Adrenal gland (tissue), 19 donors: ENCODE measurements at places on chromosomes 2 and 18. TPM values are rescaled to one million over a fixed set of nuclear protein-coding genes. Genes with fewer than 3 reads are reported as not detected.

DNA sequence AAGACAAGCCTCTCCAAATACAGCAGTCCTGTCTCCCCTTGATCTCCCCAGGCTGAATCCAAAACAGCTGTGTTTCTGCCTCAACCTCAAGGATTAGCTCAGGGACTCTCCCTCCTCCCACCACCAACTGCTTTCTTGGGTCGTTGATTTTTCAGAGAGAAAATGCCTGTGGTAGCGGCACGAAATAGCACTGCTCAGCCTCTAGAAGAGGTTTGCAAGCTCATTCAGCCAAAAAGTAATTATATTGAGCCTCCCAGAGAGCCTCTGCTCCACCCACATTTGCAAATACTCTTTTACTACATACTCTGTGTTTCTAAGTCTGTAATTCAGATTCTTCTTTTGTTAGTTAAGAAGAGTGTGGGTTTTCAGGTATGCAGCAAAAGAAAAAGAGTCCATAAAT is 396.4 kb upstream of the TNP1 start:
- H3K27ac ChIP-seq = no peak overlapping the region
- H3K4me1 ChIP-seq = no peaks in the 10 kb centered on the region
- no peak for DNase-seq
- no peaks in the 10 kb centered on the region for H3K36me3 ChIP-seq

Gene YIPF4
- total RNA-seq = 39.4 TPM

Gene GPR155
- 12.0 TPM for total RNA-seq

DNA sequence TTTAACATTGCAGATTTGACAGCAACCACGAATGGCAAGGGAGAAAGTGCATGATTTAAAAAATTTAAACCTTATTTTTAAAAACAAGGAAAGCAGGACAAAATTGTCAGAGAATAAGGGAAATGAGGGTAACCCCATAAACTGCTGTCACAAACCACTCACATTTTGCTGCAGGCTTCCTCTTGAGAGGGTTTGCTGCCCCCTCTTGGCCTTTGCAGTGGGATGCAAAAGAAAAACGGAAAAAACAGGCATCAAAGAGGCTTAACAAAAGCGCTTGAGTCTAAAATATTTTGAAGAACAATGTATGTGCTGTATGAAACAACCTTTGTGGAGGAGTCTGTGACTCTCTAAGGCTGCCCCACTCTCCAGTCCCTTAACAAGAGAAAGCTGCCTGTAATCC is 91.6 kb downstream of the TMX3 start:
- H3K27me3 ChIP-seq = no peaks in the 10 kb centered on the region
- DNase-seq = peak; percentile 70
- no peak overlapping the region for H3K4me3 ChIP-seq
- H3K36me3 ChIP-seq = no peaks in the 10 kb centered on the region

Gene ANO7
- 5.1 TPM for total RNA-seq

GRCh38 chr18:23203891-23204432 is 68.7 kb downstream of the CABLES1 start:
- DNase-seq = no peak
- no peaks in the 10 kb centered on the region for H3K36me3 ChIP-seq
- no peaks in the 10 kb centered on the region for H3K4me1 ChIP-seq
- H3K27ac ChIP-seq = no peak overlapping the region

DNA sequence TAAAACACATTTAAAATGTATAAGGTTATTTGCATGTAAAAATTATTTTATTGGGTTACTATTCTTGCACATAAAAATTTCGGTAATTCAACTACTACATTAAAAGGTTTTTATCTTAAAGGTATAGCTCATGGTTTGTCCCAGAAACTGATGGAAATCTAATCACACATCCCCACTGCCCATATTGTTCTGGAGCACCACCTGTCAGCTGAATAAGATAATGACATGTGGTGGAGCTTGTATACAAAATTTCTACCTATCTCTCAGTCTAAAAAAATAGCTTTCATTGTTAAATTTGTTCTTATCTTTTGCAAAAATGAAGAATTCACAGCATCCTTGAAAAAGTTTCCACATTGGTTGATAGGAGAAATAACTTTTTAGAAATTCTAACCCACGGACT is 18.3 kb downstream of the ERBB4 start:
- no peaks in the 10 kb centered on the region for H3K36me3 ChIP-seq
- H3K4me1 ChIP-seq = no peaks in the 10 kb centered on the region
- H3K27ac ChIP-seq = no peak overlapping the region
- no peak overlapping the region for H3K4me3 ChIP-seq

DNA sequence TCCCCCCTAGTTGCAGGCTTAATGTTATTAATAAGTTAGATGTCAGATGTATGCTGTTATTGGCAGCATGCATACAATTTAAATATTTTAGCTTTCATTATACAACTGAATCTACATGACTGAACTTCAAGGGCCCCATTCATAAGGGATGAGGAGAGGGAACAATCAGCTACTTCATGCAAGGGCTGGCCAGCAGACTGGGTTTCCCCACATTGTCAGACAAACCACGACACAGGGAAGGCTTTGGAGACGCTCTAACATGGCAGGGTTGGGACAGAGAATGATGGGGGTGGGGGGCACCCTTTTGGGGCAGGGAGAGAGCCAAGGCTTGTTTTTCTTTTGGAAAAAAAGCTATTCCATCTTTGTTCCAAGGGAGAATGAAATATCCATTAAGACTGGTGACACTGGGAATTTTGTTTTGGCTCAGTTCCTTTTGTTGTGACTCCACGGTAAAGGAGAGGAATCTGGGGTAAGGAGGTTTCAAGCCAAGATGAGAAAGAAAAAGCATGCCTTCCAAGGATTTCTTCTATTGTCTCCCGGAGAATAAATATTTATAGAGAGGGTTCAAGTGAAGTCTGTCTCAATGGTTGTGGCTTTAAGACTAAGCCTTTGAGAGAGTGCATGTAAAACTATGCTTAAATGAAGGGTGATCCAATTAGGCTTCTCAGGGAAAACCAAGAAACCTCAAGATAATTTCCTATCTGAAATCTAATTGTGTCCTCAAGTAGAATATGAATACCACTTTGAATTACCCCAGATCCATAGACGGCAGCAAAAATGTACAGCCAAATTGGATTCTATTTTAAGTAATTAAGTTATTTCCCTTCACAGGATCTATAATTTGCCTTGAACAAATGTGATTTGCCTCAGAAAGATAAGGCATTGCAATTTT is 5.4 kb downstream of the CXCR4 start:
- no peaks in the 10 kb centered on the region for H3K27me3 ChIP-seq
- no peak overlapping the region for H3K4me3 ChIP-seq
- H3K36me3 ChIP-seq = no peaks in the 10 kb centered on the region
- H3K27ac ChIP-seq = no peak overlapping the region
- no peak for DNase-seq
- peaks cover 24% of the 10 kb centered on the region for H3K4me1 ChIP-seq

DNA sequence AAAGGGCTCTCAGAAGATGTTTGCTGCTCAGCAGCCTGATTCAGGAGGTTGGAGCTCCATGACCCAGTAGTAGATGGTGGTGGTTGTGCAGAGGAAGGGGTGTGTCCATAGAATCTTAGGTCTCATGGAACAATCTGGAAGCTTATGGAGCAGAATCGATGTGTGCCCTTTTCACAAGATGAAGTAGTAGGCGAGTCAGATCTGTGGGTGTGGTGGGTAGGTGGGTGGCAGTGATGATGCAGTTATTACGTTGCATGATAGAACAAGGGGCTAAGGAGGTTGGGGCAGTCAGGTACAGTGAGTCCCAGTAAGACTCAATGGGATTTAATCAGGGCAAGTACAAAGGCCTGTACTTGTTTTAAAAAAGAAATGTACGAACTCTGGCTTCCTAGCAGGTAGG is 9.1 kb downstream of the TET3 start:
- peaks cover 1% of the 10 kb centered on the region for H3K4me1 ChIP-seq
- DNase-seq = no peak
- no peak overlapping the region for H3K4me3 ChIP-seq

GRCh38 chr2:221262651-221263050 is 309.5 kb downstream of the EPHA4 start:
- H3K36me3 ChIP-seq = no peaks in the 10 kb centered on the region
- DNase-seq = no peak
- no peaks in the 10 kb centered on the region for H3K4me1 ChIP-seq
- no peak overlapping the region for H3K27ac ChIP-seq

Gene DNAJC27
- 9.1 TPM for total RNA-seq

Gene CNGA3
- not detected for total RNA-seq

GRCh38 chr18:13280070-13280795 is 61.7 kb downstream of the LDLRAD4 start:
- H3K36me3 ChIP-seq = no peaks in the 10 kb centered on the region
- no peak overlapping the region for H3K27ac ChIP-seq
- no peak overlapping the region for H3K4me3 ChIP-seq
- no peak for DNase-seq

Gene RESP18
- total RNA-seq = not detected

Gene TMX3
- 26.4 TPM for total RNA-seq

Gene FMNL2
- total RNA-seq = 41.4 TPM

DNA sequence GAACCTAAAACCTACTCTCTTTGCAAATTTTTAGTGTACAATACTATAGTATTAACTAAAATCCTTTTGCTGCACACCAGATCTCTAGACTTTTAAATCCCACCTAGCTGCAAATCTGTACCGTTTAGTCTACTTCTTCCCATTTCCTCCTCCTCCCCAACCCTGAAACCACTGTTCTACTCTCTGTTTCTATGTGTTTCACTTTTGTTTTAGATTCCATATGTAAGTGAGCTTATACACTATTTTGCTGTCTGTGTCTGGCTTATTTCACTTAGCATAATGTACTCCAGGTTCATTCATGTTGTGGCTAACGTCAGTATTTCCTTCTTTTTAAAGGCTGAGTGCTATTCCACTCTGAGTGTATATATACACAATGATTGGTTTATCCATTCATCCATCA is 18.4 kb upstream of the DSC2 start:
- H3K27me3 ChIP-seq = no peaks in the 10 kb centered on the region
- H3K4me3 ChIP-seq = no peak overlapping the region
- H3K27ac ChIP-seq = no peak overlapping the region
- H3K36me3 ChIP-seq = no peaks in the 10 kb centered on the region
- DNase-seq = no peak

DNA sequence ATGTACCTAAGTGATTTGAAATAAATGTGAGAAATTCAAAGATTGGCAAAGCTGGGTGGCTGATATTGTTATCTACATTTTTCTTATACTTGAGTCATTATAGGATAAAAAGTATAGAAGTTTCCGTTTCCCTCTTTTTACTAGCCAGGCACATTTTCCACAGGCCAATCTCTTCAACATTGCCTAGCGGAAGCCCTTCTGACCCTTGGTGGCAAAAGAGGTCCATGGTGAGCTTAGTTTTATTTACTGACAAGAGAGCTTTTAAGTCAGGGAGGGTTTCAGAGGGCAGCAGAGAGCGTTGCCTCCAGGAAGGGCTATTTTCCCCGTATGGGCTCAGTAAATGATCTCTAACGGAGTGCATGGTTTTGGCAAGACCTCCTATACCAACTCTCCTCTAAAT is 15.1 kb upstream of the RHOB start:
- no peak overlapping the region for H3K4me3 ChIP-seq
- H3K27ac ChIP-seq = no peak overlapping the region
- H3K27me3 ChIP-seq = no peaks in the 10 kb centered on the region
- no peaks in the 10 kb centered on the region for H3K36me3 ChIP-seq

Gene GDF7
- total RNA-seq = 0.55 TPM

Gene ALPP
- total RNA-seq = not detected

Gene LYG1
- total RNA-seq = not detected

GRCh38 chr2:84874381-84875212 is 6.3 kb downstream of the TRABD2A start:
- H3K36me3 ChIP-seq = no peaks in the 10 kb centered on the region
- H3K4me3 ChIP-seq = no peak overlapping the region
- H3K27me3 ChIP-seq = peaks cover 5% of the 10 kb centered on the region
- no peaks in the 10 kb centered on the region for H3K4me1 ChIP-seq
- H3K27ac ChIP-seq = no peak overlapping the region

DNA sequence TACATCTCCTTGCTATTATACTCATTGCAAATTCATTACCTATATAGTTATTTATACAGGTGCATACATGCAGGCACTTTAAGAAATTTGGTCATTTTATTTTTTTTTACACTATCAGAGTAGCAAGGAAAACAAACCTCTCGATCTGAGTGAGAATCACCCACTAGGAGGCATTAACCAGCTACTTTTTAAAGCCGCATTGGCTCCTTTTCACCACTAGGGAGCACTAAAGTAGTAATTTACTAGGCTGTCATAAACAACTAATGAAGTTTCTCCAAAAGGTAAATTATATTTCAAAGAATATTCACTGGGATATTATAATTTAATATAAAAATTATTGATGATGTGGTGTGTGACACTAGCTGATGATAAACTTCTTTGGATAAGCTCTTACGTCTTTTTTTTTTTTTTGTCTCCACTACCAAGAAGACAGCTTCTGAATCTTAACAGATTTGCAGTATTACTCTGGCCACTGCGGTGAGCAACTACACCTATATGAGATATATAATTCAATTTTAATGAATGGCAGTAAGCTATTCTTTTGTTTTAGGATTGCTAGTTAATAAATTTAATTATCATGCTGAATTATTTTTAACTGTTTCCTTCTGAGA is 101.9 kb downstream of the NOL4 start:
- H3K4me3 ChIP-seq = no peak overlapping the region
- no peaks in the 10 kb centered on the region for H3K36me3 ChIP-seq
- no peaks in the 10 kb centered on the region for H3K27me3 ChIP-seq
- H3K27ac ChIP-seq = no peak overlapping the region
- H3K4me1 ChIP-seq = no peaks in the 10 kb centered on the region

- H3K4me3 ChIP-seq = no peak overlapping the region
- no peaks in the 10 kb centered on the region for H3K36me3 ChIP-seq
- H3K4me1 ChIP-seq = no peaks in the 10 kb centered on the region
These were observed 15.9 kb upstream of the SERPINB11 start for GRCh38 chr18:63686871-63687270.

DNA sequence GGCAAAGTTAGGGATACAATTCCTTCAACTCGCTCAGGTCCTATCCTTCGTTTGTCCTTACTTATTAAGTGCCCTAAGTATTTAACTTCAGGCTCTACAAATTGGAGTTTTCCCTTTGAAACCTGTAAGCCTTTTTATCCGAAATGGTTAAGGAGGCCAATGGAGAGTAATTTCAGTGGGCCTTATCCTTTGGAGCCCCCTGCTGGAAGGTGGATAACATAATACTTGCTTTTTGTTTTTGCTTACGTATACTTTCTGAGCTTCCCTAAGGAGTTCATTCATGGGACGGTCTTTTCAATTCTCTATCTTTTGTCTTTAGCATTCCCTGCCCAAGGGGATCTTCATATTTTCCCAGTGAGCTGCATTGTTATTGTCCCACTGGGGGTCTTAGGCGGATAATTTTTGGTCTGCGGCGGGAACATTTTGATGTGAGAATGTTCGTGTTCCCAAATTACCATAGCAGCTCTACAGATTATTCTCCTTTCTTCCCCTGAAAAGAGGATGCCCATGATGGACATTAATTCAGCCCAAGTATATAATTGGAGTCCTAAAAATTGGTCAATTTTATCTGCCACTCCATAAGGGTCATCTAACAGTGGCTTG is 34.4 kb upstream of the TRAPPC8 start:
- H3K4me3 ChIP-seq = no peak overlapping the region

GRCh38 chr2:95303191-95303919 is 6.2 kb downstream of the KCNIP3 start:
- no peaks in the 10 kb centered on the region for H3K36me3 ChIP-seq
- no peaks in the 10 kb centered on the region for H3K4me1 ChIP-seq
- no peak overlapping the region for H3K27ac ChIP-seq

- no peaks in the 10 kb centered on the region for H3K4me1 ChIP-seq
- no peak overlapping the region for H3K4me3 ChIP-seq
- H3K36me3 ChIP-seq = no peaks in the 10 kb centered on the region
- H3K27ac ChIP-seq = no peak overlapping the region
These were observed 43.7 kb downstream of the PAX3 start for GRCh38 chr2:222255090-222255489.

Gene CACNB4
- 4.0 TPM for total RNA-seq
